SIG-M5 (cell line): ENCODE measurements at places on chromosomes 3 and 15.

- no peak for DNase-seq
Measured at GRCh38 chr3:110066206-110066605, 728.9 kb upstream of the DPPA4 start.

DNA sequence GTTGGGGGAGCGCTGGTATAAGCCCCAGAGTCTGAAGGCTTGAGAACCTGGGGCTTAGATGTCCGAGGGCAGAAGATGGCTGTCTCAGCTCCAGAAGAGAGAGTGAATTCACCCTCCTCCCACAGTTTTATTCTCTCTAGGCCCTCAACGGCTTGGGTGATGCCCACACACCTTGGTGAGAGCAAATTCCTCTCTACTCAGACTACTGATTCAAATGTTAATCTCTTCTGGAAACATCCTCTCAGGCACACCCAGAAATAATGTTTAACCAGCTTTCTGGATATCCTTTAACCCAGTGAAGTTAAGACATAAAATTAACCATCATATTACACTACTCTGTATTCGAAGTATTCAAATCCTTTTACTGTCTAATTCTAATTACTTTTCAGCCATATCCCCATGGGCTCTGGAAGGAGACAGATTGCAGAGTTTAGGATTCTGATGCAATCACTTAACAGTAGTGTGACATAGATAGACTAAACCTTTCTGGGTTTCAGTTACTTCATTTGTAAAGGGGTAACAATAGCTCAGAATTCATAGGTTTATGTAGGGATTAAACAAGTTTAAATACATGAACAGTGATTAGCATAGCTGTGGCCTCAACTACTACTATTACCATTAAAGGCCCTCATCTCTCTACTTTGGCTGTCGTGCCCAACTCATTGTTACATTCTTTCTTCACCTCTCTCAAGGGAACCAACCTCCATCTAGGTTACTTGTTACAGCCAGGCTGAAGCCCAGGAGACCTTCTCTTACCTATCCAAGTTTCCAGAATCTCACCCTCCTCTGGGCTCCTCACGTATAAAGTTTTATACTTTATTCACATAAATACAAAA lies 25.7 kb upstream of the ANO10 start:
- no peak for DNase-seq

- no peak for DNase-seq
Measured at GRCh38 chr3:71011565-71012287, 571.8 kb downstream of the FOXP1 start.

GRCh38 chr15:95922431-95922830 lies 408.1 kb upstream of the NR2F2 start:
- no peak for DNase-seq

- no peak for DNase-seq
Measured at GRCh38 chr15:52186651-52187486, 4.3 kb downstream of the GNB5 start.

- no peak for DNase-seq
Measured at GRCh38 chr3:117129516-117129915, 419.9 kb downstream of the TUSC7 start.

DNA sequence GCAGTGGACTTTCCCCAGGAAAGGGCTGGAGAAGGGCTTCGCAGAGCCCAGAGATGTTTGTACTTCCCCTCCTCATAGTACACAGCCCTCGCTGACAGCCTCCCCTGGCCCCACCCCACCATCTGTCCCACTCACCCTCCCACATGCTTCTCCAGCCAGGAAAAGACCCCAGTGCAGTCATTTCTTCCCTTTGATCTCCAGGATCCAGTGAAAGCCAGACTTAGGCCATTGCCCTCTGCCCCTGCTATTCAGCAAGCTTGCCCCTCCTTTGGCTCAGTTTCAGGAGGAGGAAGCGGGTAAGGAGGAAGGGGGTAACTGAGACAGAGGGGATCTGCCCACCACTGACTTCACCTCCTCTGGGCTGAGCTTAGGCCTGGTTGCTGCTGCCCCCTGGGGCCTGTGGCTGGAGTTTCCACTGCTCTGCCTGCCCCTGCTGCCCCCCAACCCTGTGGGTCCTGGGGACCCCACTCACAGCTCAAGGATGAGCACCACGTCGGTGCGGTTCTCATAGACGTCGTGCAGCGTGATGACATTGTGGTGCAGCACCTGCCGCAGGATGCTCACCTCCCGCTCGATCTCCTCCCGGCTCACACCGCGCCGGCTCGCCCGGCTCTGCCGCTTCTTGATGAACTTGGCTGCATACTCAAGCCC lies 63.1 kb downstream of the DAPK2 start:
- DNase-seq: no peak

DNA sequence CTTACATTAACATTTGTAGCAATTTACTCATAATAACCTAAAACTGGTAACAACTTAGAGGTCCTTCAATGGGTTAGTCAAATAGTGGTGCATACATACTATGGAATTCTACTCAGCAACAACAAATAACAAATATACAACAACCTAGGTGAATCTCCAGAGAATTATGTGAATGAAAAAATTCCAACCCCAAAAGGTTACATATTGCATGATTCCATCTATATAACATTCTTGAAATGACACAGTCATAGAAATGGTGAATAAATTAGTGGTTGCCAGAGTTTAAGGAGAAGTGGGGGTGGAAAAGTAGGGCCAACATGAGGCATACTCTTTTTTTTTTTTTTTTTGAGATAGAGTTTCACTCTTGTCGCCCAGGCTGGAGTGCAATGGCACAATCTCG lies 12.7 kb upstream of the SNTN start:
- no peak for DNase-seq
